AML-193 (cell line): ENCODE measurements at places on chromosomes 16 and 17.

- no peak for DNase-seq
Measured at GRCh38 chr17:2215616-2216364, 87.8 kb downstream of the SMG6 start.

DNA sequence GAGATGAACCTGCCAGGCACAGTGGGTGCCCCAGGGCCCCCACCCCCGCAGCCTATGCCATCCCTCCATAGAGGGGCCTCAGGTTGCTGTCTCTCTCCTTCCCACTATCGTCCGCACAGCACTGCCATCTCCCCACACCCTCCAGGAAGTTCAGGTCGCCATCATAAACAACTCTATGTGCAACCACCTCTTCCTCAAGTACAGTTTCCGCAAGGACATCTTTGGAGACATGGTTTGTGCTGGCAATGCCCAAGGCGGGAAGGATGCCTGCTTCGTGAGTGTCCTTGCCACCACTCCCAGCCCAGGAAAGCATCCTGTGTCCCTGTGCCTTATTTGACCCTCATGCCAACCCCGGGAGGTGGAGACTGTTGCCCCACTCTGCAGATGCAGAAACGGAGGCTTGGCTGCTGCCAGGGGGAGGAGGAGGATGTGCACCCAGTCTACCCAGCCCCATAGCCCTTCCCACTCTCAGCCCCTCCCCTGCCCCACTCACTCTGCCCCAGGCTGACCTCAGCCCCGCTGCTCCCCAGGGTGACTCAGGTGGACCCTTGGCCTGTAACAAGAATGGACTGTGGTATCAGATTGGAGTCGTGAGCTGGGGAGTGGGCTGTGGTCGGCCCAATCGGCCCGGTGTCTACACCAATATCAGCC lies 3.9 kb downstream of the PRSS21 start:
- DNase-seq = no peak

DNA sequence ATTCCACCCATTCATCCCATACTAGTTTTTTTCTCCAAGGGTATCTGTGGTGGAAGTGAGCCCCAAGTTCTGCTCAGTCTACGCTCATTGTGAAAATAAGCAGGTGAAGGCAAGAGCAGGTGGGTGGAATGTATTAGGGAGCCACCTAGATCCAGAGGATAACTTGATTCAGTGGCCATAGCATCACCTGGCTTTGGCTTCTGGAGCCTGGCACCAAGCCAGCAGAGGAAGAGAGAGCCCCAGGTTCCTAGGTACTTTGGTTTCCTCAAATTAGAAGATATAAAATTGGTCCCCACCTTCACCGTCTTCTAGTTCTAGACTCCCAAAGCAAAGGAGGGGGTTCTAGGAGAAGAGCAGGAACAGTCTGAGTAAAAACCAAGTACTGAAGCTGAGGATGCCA lies 4.1 kb downstream of the FXR2 start:
- no peak for DNase-seq

- DNase-seq = no peak
Measured at GRCh38 chr17:2814049-2814448, 17.8 kb downstream of the RAP1GAP2 start.

GRCh38 chr16:14499110-14499509 lies 130.9 kb downstream of the PARN start:
- DNase-seq = no peak

DNA sequence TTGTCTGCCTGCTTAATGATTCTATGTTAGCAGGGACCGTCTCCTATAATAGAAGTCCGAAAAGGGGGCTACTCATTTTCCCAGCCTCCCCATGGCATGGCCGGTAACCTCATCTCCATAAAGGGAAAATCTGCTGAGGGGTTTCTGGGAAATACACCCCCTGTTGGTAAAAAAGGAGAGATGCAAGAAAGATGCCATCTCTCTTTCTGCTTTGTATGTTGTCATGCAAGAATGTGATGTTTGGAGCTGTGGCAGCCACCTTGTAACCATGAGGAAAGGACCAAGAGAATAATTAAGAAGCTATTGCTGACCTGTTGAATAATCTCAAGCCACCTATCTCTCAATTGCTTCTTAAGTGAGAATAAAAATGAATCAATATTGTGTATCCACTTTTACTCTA lies 94.8 kb upstream of the XYLT1 start:
- DNase-seq = no peak
